NCI-H1092 (cell line): ENCODE measurements at places on chromosomes 12 and 14.

DNA sequence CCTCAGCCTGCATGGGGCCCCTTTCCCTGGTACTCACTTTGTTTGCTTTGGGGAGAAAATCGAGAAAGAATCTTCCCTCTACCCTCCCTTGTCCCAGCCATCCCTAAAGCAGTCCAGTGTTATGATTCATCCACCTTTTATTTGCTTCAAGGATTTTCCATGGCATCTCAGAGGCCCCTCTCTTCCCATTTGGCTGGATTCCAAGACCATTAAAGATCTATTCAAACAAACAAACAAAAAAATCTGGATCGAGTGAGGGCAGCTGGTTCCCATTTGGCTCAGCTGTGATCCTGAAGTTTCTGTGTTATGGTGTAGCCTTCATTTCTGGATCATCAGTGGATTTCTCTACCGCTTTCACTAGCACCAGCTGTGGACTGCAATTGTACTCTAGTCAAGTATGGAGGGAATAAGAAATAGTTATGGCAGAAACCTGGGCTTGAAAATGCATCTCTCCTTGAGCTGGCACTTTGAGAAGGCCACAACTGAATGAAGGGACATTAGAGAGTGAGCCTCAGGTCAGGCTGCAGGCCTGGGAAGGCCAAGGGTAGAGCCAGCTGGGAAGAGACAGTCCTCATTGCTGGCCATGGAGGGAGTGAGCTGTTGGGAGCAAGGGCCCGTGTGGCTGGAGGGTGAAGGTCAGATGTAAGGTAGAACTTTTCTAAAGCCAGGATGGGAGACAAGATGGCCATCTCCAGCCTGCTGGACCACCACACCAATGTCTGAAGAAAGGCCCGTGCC is 13.7 kb downstream of the KRT71 start:
- peak; percentile 69 for DNase-seq

- peak; percentile 38 for DNase-seq
Measured at GRCh38 chr12:98208816-98209215, 306.6 kb upstream of the TMPO start.

GRCh38 chr12:78963439-78964227 is 99.1 kb downstream of the SYT1 start:
- DNase-seq, result no peak

- no peak for DNase-seq
Measured at GRCh38 chr14:103007555-103007954, 49.8 kb downstream of the CDC42BPB start.

GRCh38 chr14:94601884-94602391 is 10.3 kb upstream of the SERPINA3 start:
- DNase-seq, result no peak

DNA sequence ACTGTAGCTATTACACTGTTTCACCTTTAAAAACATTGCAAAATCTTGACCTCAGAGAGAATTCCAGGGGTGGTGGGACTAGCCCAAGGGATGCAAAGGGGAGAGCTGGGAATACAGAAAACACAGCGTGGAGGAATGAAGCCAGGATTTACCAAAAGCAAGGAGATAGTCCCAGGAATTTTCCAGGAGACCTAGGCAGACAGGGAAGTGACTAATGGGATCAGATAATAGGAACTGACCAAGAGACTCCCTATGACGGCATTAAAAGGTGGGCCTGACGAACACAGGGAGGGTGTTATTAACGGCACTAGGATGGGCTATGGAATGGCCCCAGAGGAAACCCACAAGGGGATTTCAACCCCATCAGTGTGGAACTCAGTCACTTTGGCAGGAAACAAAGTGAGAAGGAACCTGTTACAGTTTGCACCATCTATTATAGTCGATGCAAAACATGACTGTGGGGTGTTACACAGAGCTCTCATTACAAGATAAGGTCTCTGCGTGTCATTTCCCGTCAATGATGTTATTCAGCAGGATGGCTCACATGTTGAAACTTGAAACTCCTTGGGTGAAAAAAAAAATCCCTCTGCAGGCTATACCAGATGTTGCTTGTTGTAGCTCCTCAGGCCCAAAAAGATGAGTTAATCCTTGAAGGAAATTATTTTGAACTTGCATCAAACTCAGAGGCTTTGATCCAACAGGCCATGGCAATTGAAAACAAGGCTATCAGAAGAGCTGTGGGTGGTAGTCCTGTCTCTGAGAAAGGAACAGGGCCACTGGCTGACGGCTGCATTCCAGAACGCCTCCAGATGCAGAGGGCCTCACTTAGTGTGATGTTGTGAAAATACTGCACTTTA is 58.7 kb downstream of the DRAM1 start:
- DNase-seq, result no peak

DNA sequence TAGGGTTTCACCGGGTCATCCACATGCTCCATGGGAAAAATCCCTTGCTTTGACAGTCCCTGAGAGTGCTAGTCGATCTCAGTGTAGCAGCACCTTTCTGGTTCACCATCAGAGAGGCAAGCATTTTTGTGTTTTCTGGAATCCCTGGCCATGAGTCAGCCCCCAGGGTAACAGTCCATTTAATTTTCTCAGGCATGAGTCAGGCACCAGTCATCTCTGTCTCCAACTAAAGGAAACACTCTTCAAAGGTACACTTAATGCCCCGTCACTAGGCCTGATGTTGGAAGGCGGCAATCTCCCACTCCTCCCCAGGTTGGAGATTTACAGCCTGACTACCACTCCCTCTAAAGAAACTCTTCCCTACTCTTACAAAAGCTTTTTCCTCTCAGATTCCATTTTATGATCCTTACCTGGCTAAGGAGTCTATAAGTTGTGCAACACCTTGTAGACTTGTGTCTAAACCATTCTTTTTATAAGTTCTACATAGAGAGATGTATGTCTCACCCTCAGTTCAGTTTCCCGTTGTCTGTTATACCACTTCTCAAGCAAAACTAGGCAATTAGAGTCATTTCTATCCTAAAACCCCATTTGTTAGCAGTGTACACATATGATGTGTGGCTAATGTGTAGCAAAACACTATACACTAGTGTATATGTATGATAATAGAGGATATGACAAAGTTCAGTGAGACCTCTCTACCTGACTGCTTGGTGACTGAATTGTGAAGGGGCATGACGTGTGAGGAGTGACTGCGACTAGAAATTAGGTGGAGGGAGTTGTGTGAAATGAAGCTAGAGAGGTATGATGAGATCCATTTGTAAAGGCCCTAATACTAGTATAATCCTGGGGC is 24.6 kb downstream of the TMEM19 start:
- no peak for DNase-seq
